ENCODE measurements at places on chromosomes 3 and 15.

DNA sequence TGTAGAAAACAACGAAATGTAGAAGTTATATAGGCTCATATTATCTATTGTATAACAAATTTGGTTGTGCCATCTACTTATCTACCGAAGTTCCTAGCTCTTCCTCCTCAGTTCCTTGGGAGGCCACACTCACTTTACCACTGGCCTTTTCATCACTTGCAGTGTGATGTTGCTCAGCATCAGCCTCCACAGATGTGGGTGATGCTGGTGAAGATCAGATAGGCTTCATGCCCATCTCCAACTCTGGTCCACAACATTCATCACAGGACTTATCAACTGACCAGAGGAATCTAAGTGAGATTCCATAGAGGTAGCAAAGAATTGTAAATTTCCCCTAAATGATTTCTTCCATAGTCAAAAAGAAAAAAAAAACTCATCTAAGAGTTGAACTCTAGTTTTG is 8.4 kb downstream of the CD200 start:
- DNase-seq = no peak

GRCh38 chr3:133838296-133838789 is 32.7 kb downstream of the SRPRB start:
- DNase-seq = no peak

DNA sequence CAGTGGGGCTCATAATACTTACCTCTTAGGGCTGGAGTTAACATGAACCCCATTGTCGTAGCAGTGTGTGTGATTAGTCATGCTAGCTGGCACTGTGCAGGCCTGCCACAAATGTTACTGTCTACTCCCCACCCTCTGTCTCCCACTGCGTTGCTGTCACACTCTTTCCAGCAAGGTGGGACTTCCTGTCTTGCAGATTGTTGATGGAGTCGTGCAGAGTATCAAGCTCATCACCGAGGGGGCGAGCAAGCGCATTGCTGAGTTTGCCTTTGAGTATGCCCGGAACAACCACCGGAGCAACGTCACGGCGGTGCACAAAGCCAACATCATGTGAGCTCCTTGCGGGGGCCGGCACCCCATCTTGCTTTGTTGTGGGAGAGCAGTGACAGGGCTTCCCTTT is 12.9 kb downstream of the IDH3A start:
- no peak for DNase-seq

- no peak for DNase-seq
These were observed 36.9 kb downstream of the MRPS11 start for GRCh38 chr15:88504445-88504844.

Measured in NCI-H524 (cell line).